ENCODE measurements at places on chromosomes 1 and 21.

DNA sequence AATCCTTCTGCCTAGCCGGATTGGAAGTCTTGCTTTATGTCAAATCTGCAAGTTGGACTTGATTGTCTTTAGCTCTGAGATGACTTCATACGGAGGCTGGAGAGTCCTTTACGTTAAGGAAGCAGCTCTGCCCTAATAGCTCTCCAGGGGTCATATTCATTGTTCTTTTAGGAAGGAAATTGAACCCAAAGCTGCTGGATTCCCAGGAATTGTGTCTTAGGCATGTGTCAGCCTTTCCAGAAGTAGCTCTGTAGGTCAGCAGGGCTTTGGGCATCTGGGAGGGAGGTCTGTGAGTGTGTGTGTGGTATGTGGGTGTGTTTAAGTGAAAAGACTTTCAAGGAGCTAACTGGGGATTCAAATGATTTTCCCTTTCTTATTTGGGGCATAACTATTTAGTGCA, 82.4 kb downstream of the ABCA4 start:
- no peak for DNase-seq

GRCh38 chr1:215970406-215970805, 403.3 kb downstream of the KCTD3 start:
- no peak for DNase-seq

DNA sequence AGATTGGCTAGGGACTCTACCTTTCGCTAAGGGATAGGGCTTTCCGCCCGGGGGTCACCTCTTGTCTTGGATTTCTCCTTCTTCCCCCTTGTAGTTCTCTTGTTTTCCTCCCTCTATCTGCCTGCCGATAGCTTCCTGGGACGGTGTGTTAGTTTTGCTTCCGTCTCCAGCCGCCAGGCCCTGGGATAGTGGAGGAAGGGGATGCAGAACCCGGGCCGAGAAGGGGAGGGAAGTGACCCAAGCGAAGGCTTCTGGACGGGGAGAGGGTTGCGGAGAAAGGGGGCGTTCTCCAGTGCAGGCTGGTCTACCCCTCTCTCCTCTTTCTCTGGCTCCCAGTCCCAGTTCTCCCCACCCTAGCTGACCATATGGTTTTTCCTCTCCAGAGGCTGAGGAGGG, 871 bp downstream of the TUFT1 start:
- no peak for DNase-seq

GRCh38 chr1:2856066-2856390, 54.5 kb upstream of the TTC34 start:
- no peak for DNase-seq

DNA sequence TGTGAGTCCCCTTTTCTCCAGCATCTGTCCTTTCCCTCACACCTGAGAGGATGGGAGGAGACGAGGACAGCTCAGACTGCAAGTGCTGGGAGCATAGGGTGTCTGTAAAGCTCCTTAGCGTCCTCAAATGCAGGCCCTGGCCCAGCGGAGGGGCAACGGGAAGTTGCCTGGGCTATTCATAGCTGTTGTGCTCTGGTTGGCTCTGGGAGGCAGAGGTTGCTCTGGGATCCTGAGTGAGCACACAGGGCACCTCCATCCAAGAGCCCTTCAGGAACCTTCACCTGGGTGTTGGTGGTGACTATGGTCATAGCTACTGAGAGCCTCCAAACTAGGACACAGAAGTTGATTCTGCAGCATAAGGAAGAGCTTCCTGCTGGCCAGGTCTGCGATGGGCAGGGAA, 2.6 kb downstream of the PADI1 start:
- no peak for DNase-seq
